HuH-7 (cell line): ENCODE measurements at places on chromosomes 1 and 21.

- no peak for DNase-seq
These were observed 1.1 kb upstream of the COL11A1 start for GRCh38 chr1:103109311-103109920.

DNA sequence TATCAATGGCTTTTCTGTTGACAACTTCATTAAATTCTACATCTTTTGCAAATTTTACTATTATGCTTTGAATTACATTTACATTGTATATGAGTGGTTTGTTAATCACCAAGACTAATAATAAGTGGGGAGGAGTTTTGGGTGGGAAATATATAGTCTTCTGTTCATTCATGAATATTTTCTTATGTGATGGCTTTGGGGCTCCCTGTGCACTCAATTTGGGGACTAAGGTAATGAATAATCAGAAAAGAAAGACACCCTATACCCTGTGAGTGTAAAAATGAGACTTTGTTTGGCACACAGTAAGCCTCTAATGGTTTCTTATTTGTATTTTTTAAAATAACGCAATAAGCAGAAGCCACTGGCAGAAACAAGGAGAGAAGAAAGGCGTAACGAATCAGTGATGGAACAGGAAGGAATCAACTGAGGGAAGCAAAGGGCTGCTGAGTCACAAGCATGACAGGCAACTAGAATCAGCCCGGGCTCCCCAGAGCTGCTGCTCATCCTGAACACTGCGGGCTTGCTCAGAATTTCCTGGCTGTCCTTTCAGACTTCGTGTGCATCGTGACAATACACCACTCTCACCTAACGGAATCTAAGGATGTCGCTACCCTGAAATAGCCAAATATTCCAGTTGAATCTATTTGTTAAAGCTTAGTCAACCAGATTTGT, 20.8 kb upstream of the RGS2 start:
- no peak for DNase-seq

- DNase-seq: no peak
These were observed 110.1 kb upstream of the VAV3 start for GRCh38 chr1:108075055-108075454.

DNA sequence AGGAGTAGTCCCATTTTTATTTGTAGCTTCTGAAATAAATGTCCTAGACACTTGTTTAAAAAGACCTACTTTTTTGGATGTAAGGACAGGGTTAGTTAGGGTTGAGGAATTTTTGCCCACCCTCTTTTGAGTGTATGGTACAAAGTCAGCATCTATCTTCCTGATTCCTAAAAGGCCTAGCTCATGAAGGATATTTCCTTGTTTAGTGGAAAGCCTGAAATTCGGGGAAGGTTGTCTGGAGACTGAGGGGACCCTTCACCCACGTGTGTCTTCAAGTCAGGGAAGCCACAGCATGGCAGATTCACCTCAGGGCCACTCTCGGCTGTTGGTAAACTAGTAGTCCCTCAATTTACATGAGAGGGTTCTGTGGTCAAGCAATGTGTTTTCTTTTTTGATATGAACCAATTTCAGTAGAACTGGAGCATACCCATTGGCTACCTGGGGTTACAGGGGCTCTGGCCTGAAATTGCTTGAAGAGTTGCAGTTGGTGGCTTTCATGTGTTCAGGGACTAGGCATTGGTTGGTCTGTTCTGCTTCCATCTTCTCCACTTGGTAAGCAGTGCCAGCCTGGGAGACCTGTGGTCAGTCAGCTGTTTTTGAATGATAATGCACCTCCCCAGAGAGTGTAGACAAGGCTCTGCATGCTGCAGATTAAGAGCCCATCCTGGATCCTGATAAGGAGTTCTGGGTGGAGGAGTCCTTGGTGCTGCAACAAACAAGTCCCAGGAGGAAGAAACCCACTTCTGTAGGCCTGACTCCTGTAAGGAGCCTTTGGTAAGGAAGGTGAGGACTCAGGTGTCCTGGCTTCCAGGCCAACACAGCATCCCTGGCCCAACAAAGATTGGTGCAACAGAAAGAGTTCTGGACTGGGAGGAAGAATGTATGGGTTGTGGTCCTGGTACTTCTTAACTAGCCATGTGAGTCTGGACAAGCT, 6.3 kb downstream of the BTG2 start:
- DNase-seq: no peak

GRCh38 chr1:27380766-27381733, 2.1 kb downstream of the CD164L2 start:
- DNase-seq: no peak

- DNase-seq: peak; percentile 43
These were observed 20.9 kb downstream of the S1PR1 start for GRCh38 chr1:101257500-101258325.

- DNase-seq: no peak
These were observed 121.9 kb downstream of the TIAM1 start for GRCh38 chr21:31222142-31222541.
